A549 treated with GW870086 at 1 μM for 4 hours (cell line): ENCODE measurements at places on chromosomes 6 and 20. TPM values are rescaled to one million over a fixed set of nuclear protein-coding genes. Genes with fewer than 3 reads are reported as not detected.

Gene NKX2-2
- not detected in 5 replicates for total RNA-seq

Gene TRIM10
- not detected in 5 replicates for total RNA-seq

Gene DNPH1
- 79.1 to 97.6 TPM (median 96.2 TPM) in 5 replicates for total RNA-seq

Gene OPRM1
- not detected in 5 replicates for total RNA-seq

Gene MEP1A
- not detected in 5 replicates for total RNA-seq

Gene NMBR
- not detected in 5 replicates for total RNA-seq

Gene TMEM30A
- total RNA-seq, result 26.8 to 47.8 TPM (median 41.0 TPM) in 5 replicates

Gene SAMD10
- total RNA-seq, result not detected in 5 replicates

Gene TFAP2A
- 10.8 to 16.7 TPM (median 11.9 TPM) in 5 replicates for total RNA-seq

Gene UST
- 2.6 to 4.3 TPM (median 4.0 TPM) in 5 replicates for total RNA-seq

Gene PDYN
- not detected in 5 replicates for total RNA-seq

Gene MYCT1
- 0.06 TPM in 1 of 5 replicates, not detected in the others for total RNA-seq

Gene ADGRG6
- 38.2 to 62.5 TPM (median 55.0 TPM) in 5 replicates for total RNA-seq

Gene TULP1
- not detected in 5 replicates for total RNA-seq

Gene OR2B6
- 0.14 to 0.32 TPM (median 0.18 TPM) in 3 of 5 replicates, not detected in the others for total RNA-seq

Gene HUS1B
- 0.13 to 0.38 TPM (median 0.30 TPM) in 4 of 5 replicates, not detected in the other for total RNA-seq

Gene CAGE1
- 0.20 TPM in 1 of 5 replicates, not detected in the others for total RNA-seq

Gene SLC17A1
- 0.12 TPM in 1 of 5 replicates, not detected in the others for total RNA-seq

Gene BIRC7
- total RNA-seq, result 1.4 to 3.3 TPM (median 2.3 TPM) in 5 replicates

Gene IYD
- 0.02 to 0.16 TPM (median 0.03 TPM) in 3 of 5 replicates, not detected in the others for total RNA-seq

Gene MUCL3
- 0.03 to 0.09 TPM (median 0.06 TPM) in 4 of 5 replicates, not detected in the other for total RNA-seq

Gene DUSP15
- 0.66 to 1.6 TPM (median 1.0 TPM) in 5 replicates for total RNA-seq

Gene HFE
- total RNA-seq, result 10.1 to 14.0 TPM (median 13.1 TPM) in 5 replicates

Gene IRF4
- 0.19 to 0.65 TPM (median 0.21 TPM) in 5 replicates for total RNA-seq

Gene HEY2
- total RNA-seq, result 0.06 to 0.07 TPM (median 0.06 TPM) in 3 of 5 replicates, not detected in the others

Gene NHLRC1
- total RNA-seq, result 1.4 to 1.9 TPM (median 1.7 TPM) in 5 replicates

Gene TBX18
- total RNA-seq, result 11.3 to 21.0 TPM (median 18.6 TPM) in 5 replicates

Gene NKX2-4
- not detected in 5 replicates for total RNA-seq

Gene PNPLA1
- total RNA-seq, result not detected in 5 replicates

Gene TUBE1
- total RNA-seq, result 6.2 to 7.1 TPM (median 6.5 TPM) in 5 replicates

Gene CHMP4B
- total RNA-seq, result 145 to 159 TPM (median 155 TPM) in 5 replicates

Gene C2
- total RNA-seq, result 0.07 to 0.43 TPM (median 0.23 TPM) in 5 replicates

Gene LINC00237
- not detected in 5 replicates for total RNA-seq

Gene RAET1G
- total RNA-seq, result 7.4 to 12.3 TPM (median 9.8 TPM) in 5 replicates

Gene MLIP
- 0.13 TPM in 1 of 5 replicates, not detected in the others for total RNA-seq

Gene FNDC1
- 0.05 to 0.14 TPM (median 0.06 TPM) in 5 replicates for total RNA-seq

Gene MOXD1
- total RNA-seq, result 1.1 to 2.3 TPM (median 1.6 TPM) in 5 replicates

Gene PDE7B
- total RNA-seq, result 0.53 to 0.99 TPM (median 0.83 TPM) in 5 replicates

Gene FOXS1
- 0.35 to 1.1 TPM (median 0.64 TPM) in 5 replicates for total RNA-seq

Gene SYNCRIP
- 120 to 141 TPM (median 123 TPM) in 5 replicates for total RNA-seq

Gene HLA-DRB5
- total RNA-seq, result not detected in 5 replicates

Gene ARMH2
- total RNA-seq, result not detected in 5 replicates
